Astrocyte of the hippocampus (primary cell): ENCODE measurements at places on chromosomes 2 and 18.
A peak's percentile ranks its signal among the peaks of the same experiment; 100 is the strongest.

- no peak for DNase-seq
These were observed 9.4 kb downstream of the COL3A1 start for GRCh38 chr2:188983427-188984064.

- DNase-seq, result no peak
These were observed 34.0 kb upstream of the STRN start for GRCh38 chr2:37000318-37000717.

DNA sequence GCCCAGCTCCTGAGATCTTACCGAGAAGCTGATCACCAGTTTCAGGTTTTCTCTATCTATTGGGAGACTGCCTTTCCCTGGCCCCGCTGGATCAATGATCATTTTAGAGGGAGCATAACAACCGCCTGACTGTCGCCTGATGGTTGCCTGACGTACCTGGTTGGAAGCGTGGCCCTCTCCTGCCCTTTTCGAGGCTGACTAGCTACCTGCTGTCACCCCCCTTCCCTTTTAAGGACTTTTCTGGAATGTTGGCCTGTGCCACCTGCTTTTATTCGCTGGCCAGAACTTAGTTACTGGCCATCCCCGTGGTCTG, 562 bp upstream of the MFSD2B start:
- no peak for DNase-seq

DNA sequence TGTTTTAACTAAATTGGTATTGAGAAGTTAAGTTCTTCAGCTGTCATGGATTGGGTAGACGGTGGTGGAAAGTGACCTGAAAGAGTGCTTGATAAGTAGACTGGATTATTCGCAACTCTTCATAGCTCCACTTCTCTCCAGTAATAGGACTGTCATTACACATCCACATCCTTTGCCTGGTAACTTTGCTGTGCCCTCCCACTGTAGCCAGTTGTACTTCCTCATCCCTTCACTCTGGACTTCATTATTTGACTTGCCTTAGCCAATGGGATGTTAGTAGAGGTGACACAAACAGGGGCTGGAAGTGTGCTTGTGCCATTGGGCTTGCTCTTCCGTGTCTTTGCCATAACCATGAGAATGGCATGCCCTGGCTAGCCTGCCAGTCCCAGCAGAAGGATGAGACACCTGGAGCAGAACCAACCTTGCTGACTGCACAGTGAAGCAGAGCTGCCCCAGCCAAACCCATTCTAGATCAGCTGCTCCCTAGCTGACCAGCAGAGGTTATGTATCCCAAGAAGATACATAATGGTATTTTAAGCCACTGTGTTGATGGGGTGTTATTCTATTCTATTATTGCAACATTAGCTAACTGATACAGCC, 16.9 kb downstream of the QPCT start:
- no peak for DNase-seq

GRCh38 chr2:156321243-156321904, 11.1 kb downstream of the NR4A2 start:
- peak; percentile 45 for DNase-seq

GRCh38 chr2:202721621-202722020, 86.9 kb downstream of the FAM117B start:
- DNase-seq, result peak; percentile 67

DNA sequence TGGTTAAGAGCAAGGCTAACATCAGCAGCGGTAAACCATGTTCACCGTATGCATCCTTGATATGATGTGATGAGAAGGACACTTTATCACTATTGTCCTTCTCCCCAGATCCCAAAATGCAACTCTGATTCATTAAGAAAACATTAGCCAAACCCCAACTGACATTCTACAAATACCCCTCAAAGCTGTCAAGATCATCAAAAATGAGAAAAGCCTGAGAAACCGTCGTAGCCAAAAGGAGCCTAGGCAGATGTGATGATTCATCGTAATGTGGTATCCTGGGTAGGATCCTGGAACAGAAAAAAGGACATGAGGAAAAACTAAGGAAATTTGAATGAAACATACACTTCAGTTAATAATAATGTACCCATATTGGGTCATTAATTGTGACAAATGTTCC, 67.3 kb upstream of the ST6GAL2 start:
- peak; percentile 18 for DNase-seq

- no peak for DNase-seq
These were observed 10.4 kb upstream of the METTL21A start for GRCh38 chr2:207635468-207636200.

DNA sequence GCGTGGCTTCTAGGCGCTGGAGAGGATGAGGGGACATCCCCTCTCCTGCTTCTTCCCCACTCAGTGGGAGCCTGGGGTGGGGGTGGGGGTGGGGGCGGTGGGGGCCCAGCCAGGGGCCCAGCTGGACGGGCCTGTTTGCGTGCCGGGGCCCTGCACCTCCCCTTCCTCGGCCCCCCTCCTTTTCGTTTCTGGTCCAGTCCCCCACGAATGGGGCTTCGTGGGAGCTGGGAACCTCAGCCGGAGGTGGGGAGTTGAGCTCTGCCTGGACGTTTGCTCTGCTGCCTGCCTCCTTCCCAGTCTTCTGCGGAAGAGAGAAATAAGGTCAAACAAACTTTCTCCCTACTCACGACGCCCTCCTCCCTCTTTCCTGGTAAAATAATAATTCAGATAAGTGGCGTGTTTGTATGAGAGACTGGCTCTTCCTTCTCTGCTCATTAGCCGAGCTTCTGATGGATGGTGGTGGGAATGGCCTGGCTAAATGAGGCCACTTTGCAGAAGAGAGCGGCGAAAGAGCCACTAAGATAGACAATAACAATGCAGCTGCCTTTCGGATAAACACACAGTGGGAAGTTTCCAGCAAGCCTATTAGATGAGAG, 782 bp downstream of the MTA3 start:
- peak; percentile 54 for DNase-seq

DNA sequence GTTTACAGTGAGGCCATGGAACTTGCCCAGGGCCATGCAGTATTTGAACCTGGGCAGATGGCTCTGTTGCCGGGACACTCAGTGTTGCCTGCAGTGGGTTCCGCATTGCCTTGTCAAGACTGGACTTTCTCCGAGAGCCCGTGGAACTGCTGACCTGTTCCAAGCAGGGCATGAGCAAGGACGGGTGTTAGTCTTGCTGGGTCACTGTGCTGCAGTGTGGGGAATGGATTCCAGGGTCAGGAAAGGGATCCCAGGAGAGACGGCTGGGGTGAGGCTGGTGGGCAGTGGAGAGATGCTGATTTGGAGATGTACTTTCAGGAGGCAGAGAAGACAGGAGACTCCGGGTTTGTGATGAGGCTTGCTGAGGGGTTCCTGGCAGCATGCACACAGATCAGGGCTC, 348.7 kb upstream of the HS6ST1 start:
- DNase-seq, result no peak

DNA sequence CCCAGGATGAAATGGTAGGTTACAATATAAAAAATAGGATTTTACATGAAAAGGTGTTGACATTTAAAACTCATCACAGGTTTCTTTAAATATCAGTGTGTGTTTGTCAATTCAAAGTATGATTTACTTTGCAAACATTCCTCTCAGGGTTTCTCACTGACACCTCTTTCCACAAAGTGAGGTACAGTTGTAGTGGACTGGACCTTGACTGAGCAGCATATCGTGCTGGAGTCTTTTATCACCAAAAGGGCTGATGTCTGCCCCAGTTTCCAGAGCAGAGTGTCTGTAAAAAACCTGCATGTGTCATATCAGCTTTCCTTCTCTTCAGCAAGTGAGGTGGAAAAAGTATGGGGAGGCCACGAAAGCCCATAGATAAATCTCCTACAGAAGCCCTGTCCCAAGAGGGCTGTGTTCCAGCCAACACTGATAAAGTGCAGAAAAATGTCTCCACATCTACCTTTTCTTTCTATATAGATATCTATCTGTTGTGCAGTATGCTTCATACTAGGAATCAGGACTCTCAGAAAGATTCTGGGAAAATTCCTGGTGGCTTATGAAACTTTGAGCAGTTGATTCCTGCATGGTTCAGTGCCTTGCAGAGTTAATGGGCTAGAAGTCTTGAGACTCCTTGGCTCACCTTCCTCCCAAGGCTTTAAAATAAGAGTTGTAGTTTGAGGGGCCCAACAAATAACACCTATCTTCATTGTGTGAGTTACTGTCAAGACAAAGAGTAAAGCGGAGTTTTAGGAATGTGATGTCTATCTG, 6.9 kb downstream of the ACYP2 start:
- peak; percentile 28 for DNase-seq

DNA sequence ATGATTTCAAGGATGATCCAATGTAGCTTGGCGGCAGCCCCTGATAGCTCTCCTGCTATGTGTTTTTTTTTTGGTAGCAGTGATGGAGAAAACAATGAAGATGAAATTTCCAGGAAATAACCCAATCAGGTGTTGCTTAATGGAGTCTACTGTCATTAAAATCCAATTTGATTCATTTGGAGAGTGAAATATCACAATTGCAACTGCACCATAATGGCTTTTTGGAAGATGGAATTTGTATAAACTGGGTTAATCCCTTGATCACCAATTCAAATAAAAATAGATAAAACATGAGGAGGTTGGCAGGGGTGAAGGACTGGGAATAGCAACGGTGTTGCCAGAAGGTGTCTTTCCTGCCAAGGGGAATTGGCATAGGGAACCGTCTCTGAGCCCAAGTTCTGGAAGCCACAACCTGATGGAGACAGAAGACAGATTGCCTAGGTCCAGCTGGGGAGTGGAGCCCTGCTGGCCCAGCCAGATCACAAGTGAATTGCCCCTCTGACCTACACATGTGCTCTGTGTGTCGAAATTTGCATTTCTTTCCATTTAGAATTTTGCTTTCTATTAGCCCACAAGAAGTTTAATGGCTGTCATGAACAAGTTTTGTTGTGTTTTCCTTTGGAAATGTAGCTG, 170.3 kb upstream of the SPRED2 start:
- DNase-seq, result no peak

GRCh38 chr18:54127759-54128378, 96.6 kb downstream of the MBD2 start:
- DNase-seq, result peak; percentile 79

- no peak for DNase-seq
These were observed 2.5 kb downstream of the COL3A1 start for GRCh38 chr2:188976545-188977268.

DNA sequence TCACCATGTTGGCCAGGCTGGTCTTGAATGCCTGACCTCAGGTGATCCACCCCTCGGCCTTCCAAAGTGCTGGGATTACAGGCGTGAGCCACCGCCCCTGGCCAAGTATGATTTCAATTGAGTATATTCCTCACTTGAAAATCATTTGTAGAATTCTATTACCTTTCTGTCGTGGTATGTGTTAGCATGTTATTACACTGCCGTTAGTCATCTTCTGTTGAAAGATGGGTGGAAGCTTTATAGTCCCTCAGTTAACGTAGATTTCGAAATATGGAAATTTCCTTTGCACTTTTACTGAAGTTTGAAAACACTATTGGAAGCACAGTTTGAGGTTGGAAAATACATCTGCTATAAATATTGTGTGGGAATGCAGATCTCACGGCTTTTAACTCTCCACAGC, 14.7 kb downstream of the NIFK start:
- DNase-seq, result peak; percentile 27

DNA sequence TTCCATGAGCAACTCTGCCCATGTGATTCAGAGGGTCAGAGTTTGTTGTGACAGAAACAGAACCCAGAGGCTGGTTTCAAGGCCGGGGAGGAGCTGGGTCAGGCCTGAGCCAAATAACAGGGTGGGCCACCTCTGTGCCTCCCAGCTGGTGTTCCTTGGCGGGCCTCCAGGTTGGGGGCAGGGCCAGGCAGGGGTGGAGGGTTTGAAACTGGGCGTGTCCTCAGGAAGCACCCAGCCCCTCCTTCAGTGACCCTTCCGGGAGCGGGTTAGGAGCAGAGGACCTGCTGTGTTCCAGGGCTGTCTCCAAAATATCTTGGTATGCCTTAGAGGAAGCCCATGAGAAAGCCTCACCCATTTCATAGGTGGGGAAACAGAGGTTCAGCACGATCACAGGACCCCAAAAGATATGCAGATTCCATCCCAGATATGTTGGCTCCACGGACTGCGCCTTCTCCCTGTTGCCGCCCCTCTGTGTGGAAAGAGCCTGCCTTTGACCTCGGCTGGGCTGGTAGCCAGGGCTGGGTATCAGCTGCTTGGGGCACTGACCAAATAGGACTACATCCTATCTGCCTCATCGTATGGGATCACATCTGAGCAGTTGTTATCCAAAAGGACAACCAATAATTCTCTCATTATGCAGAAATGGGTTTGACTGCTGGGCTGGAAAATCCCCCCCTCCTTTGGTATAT, 74.8 kb upstream of the GLI2 start:
- no peak for DNase-seq

DNA sequence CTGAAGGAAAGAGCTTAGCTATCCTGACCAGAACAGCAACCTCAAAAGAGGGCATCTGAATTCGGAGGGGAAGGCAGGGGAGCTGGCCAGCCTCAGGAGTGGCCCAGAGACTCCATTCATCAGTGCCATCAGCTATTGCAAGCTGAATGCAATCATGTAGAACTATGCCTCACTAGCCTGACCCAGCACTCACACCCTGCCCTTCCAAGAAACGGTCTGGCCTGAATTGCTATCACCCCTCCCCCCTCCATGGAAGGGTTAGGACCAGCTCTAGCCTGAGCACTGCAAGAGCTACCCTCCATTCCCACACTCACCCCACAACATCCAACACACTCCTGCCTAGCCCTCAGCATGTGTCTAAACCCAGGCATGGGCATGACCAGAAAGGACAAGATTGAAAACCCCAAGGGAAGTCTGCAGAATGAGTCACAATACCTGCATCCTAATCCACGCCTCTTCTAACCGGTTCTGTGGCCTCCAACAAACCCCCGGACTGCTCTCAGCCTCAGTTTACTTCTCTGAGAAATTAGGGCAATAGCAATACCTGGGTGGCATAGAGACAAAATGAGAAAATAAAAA, 120.3 kb downstream of the BCL11A start:
- DNase-seq, result no peak
